ENCODE measurements at places on chromosomes 3 and 15. TPM values are rescaled to one million over a fixed set of nuclear protein-coding genes. Genes with fewer than 3 reads are reported as not detected.

FOXB1 gene
- polyA plus RNA-seq: not detected

DBR1 gene
- polyA plus RNA-seq: 9.6 TPM

KCNMB2 gene
- polyA plus RNA-seq: not detected

OXTR gene
- 1.0 TPM for polyA plus RNA-seq

GFM1 gene
- polyA plus RNA-seq: 68.7 TPM

COL8A1 gene
- not detected for polyA plus RNA-seq

ECE2 gene
- not detected for polyA plus RNA-seq

MUC13 gene
- polyA plus RNA-seq: not detected

CLRN1 gene
- polyA plus RNA-seq: not detected

TCF12 gene
- polyA plus RNA-seq: 22.4 TPM

Measured in K562 (cell line).